ENCODE measurements at places on chromosomes 7 and 10.

DNA sequence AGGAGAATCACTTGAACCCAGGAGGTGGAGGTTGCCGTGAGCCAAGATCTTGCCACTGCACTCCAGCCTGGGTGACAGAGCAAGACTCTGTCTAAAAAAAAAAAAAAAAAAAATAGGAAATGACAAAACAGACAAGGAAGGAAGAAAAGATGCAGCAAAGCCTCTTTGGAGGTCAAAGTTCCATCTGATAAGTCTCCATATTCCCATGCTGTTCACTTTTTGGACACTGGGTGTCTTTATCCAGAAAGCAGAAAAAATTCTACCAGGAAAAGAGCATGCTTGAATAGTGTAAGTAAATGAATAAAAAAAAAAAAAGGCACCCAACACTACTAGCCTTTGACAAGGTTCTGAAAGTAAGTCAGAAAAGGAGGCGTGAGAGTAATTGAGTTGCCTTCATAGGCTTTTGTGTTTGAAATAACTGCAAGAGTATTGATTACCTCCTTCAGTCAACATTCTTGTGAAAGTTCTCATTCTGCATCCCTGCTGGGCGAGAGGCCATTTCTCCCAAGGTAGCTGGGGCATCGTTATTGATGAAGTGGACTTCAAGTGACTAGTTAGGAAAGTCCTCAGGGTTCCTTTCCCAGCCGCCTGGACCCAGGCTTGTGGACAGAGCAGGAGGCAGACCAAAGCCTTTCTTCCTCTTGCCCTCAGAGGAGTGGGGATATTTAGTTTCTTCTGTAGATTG, 133.3 kb upstream of the KIF5B start:
- DNase-seq: no peak

DNA sequence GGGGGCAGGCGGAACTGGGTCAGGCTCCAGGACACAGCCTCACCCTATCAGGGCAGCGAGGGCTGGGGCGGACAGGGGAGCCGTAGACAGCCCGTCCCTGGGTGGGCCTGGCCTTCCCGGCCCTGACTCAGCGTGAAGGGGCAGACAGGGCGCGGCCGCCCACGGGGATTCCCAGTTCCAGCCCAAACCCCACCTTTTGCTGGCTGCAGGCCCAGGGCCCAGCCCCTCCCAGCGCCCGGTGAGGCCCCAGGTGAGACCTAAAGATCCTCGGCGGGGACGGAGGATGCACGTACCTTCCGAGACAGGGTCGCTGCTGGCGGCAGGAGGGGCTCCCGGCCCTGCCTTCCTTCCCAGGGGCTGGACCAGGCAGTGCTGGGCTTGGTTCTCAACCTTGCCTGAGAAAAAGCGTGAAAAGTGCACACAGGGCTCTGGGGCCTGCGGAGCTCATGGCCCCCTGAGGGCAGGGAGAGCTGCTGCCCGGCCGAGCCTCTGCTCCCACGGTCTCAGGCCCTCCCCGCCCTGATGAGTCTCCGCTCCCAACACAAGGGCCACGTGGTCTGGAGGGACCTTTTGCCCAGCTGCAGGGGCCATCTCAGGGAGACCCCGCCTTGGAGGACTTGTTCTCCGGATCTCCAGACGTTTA, 43.9 kb upstream of the DNAJB6 start:
- no peak for DNase-seq

DNA sequence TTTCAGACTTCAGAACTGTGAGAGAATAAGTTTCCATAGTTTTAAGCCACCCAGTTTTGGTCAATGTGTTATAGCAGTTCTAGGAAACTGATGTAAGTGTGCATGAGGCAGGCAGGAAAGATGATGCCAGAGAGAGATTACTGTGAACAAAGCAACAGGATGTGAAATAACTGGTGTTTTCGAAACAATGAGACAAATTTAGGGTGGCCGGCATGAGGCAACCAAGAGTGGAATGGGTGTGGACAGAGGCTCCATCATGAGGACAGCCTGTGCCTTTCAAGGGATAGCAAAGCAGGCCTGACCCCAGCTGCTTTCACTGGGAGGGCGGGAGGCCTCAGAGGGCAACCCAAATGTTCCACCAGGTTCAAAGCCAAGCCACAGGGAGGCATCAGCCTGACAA, 67.3 kb upstream of the UCN3 start:
- DNase-seq: no peak

DNA sequence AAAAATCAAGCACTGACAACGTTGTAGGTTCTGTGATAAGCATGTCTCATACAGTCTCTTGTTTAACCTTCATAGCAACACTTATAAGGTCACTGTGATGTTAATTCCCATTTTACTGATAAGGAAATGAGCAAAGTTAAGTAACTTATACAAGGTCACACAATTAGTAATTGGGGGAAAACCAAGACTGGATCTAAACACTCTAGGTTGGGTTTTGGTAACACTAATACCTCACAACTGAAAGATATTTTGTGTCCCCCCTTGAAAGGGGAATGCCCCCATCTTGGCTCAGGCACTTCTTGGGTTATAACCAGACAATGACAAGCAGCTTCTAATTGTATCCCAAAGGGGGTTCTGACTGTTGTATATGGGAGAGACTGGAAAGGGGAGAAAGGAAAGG, 36.0 kb upstream of the ABCB4 start:
- DNase-seq: no peak

GRCh38 chr10:95290461-95291364, at the start of gene PDLIM1:
PDLIM1 (minus strand) TSS chr10:95291003; CDS start chr10:95290915, 88 bp downstream.
- peak; percentile 16 for DNase-seq

DNA sequence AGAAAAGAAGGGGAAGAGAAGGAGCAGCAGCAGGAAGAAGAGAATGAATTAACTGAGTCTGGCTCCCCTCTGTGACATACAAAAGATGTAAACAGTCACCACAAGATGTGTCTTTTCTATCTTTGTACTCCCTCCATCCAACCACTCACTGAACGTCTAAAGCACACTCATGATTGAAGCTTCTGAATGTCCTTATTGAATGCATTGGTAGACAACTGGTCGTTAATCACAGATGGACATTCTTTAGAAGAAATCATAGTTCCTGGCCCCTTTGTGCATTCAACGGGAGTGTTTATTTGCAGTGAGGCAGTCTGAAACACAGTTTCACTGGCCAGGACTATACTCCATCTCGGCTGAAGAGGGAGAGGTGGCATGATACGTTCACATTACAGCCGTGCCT, 206.3 kb upstream of the KMT2E start:
- no peak for DNase-seq

DNA sequence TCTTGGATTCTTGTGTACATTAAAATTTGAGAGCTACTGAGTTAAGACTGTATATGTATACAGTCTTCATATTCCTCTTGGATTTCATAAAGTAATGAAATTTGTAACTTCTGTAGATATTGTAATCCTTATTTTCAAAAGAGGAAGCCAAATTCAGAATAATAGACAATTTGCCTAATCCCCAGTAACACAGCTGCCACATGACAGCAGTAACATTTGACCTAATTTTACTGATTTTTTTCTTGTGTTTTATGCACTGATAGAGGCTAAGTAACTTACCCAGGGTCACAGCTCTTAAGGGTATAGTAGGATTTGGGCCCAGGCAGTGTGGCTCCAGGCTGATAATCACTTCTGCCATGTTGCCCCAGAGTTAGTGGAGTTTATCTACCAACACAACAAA, 40.4 kb upstream of the IL6 start:
- no peak for DNase-seq

DNA sequence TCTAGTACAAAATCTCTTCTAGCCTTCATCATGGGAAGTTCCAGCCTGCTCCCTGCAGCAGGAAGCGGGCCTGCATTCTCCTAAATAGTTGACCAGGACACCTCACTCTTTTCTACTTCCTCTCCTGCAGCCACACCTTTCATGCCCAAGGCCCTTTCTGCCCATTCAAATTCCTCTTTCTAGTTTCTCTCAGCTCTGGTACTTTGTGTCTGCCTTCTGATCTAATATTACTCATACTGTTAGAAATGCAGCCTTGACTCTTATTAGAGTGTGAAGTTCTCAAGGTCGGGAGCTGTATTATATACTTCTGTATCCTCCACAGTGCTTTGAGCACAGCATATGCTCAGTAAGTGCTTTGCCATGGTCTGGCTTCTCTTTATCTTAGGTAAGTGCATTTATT, 103.1 kb downstream of the PRKCQ start:
- DNase-seq: no peak

DNA sequence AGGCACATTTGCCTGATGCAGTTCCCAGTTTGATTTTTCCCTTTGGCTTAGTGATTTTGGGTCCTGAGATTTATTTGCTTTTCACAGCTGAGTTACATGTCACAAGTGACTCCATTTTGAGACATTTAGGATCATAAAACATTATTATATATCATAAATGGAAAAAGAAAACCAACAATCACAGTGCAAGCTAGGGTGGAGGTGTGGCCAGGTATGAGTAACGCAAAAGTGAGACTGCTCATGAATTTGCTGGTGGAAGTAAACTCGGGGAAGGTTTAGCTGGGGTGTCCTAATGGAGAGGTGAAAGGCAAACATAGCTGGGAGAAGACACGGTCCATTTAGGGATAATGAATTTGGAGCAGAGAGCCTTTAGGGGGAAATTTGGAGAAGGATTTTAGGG, 21.7 kb upstream of the UCN3 start:
- DNase-seq: no peak

- no peak for DNase-seq
Measured at GRCh38 chr10:73225518-73225917, 21.5 kb downstream of the DNAJC9 start.

- DNase-seq: no peak
Measured at GRCh38 chr7:14351167-14351566, 361.7 kb upstream of the ETV1 start.

GRCh38 chr10:14491811-14492210, 161.1 kb upstream of the FRMD4A start:
- no peak for DNase-seq

DNA sequence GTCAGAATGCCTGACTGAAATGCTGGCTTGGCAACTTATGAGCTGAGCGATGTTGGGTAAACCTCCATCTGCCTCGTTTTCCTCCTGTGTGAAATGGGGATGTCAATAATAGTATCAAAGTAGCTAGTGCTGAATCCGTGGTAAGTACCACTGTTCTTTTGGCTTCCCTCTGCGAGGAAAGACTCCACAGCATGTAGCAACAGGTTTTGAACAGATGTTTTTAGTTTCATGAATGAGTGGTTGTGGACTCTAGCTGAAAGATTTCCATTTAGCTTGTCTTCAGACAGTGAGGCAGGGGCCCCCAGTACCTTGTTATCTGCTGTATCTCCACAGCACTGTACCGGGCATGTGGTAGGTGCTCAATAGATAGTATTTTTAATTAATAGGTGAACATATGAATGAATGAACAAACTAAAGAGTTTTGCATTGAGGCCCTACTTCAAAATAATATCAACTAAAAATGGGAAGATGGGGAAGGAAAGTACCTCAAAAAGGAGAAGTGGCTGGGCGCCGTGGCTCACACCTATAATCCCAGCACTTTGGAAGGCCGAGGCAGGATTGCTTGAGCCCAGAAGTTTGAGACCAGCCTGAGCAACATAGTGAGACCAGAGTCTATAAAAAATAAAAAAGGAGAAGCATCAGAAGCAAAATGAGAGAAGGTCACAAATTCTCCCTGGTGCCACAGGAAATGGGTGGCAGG, 5.6 kb upstream of the DLG5 start:
- no peak for DNase-seq

GRCh38 chr10:56928714-56929113, 567.7 kb upstream of the ZWINT start:
- no peak for DNase-seq

GRCh38 chr7:119931230-119931824, 341.6 kb upstream of the KCND2 start:
- no peak for DNase-seq

- no peak for DNase-seq
Measured at GRCh38 chr7:105954711-105955110, 8.4 kb upstream of the CDHR3 start.

DNA sequence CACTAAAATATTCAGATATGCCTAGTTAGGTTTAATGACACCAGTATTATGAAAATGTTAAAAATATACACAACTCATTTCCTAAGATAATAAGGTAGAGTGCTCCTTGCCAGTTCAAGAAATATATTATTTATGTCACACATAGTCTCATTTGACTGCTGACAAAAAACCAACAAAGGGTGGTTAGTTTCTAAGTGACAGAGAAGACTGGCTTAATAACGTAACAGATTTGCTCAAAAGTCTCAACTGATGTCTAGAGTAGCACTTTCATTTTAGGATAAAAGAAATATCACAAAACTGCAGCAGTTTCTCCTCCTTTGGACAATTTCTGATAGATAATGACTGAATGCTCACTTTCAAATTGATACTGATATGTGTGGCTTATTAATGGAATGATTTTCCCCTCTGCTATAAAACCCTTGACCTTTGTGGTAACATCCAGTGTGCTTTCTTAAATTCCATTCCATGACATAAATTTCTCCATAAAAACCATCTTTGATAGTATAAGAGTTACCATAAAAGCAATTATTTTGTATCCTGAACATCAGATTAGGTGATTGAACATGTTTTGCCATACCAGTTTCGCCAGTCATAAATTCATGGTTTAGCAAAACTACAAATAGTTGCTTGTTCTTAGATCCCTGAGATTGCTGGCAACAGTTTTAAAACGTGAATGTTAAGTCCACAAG, 94.2 kb downstream of the NRBF2 start:
- no peak for DNase-seq

DNA sequence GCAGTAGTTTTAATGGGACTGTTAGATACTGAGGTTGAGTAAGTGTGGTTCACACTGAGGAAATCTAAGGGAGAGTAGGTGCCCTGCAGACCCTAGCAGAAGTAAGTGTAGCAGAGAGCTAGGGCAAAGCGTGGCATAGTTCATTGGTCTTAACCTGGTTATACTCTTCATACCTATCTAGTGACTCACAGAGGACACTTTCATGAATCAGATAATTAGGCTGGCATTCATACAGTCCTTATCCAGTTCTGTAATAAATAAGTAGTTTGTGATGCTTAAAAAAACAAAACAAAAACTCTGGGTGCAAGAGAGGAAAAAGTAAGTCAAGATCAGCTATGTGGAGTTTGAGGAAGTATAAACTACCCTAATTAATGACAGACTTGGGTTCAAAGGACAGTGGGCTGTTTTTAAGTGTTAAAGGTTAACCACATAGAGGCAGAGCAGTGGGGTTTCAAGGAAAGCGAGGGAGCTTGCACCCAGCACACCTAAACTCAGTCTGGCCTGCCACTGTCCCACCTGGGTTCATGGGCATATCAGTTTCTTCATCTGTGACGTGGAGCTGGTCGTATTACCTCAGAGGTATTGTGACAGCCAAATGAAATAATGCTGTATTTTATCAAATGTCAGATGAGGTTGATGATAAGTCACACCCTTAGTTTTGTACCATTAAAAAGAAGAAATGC, 27.1 kb downstream of the LMTK2 start:
- no peak for DNase-seq
